ENCODE measurements at places on chromosomes 13 and 19.

GRCh38 chr13:89205856-89206520, 1534.8 kb downstream of the SLITRK5 start:
- no peak for DNase-seq

DNA sequence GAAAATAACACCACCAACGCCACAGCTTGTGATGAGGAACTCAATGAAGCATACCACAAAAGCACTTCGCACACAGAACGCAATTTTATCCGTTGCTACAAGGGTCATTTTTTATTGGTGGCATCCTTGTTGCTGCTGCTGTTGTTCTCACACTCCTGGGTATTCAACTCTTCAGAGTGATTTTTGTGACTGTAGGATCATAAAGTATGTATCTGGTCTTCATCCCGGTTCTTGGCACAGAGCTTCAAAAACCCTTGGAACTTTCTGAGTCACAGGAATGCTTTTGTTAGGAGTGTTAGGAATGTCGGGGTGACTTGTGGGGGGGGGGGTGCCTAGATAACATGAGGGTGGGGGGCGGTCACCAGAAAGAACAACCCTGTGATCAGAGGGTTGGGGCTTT, 108.4 kb downstream of the ZNF557 start:
- DNase-seq = no peak

DNA sequence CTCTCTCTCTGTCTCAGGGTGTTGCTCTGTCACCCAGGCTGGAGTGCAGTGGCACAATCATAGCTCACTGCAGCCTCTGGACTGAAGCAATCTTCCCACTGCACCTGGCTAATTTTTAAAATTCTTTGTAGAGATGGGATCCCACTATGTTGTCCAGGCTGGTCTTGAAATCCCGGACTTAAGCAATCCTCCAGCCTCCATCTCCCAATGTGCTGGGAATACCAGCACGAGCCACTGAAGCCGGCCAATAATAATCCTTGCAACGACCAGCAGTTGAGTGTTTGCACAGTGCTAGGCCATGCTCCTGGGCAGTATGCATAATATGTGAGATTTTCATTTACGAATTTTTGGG, 640 bp upstream of the EPOR start:
- DNase-seq = no peak

DNA sequence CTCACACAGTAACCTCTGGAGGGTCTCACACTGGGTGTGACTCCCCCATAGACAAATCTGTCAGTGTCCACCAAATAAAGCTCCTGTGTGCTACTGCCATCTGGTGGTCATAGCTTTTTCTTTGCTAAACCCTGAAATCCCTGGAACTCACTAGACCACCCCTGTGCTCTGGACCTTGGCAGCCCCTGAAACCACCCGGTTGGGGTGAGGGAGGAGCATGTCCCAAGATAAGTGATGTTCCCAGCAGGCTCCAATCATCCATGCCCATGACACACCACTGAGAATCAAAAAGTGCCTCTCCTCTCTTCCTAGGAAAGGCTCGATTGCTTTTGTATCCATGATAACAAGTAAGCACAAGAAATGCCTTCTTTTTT, 6.5 kb upstream of the HSD17B14 start:
- DNase-seq = no peak

- no peak for DNase-seq
Measured at GRCh38 chr13:106139377-106139776, 396.1 kb downstream of the EFNB2 start.

Measured in spleen (tissue), 13 donors.